WERI-Rb-1 (cell line): ENCODE measurements at places on chromosomes 2 and 18.
A peak's percentile ranks its signal among the peaks of the same experiment; 100 is the strongest.

GRCh38 chr2:19876751-19877150, 25.0 kb downstream of the TTC32 start:
- DNase-seq: no peak

GRCh38 chr2:102096103-102096502, 46.4 kb upstream of the IL1R1 start:
- DNase-seq: no peak

DNA sequence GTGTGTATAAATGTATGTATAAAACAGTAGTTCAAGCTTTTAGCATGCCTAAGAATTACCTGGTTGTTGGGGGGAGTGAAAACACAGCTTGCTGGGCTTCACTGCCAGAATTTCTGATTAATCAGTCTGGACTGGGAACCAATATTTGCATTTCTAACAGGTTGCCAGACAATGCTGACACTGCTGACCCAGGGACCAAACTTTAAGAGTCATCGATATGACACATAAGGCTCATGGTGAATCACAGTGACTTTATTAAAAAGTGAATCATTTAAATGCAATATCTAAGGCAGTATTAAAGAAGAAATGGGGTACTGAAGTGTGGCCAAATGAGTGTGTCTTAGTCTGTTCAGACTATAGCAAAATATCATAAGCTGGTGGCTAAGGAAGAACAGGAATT, 195.9 kb upstream of the DTNA start:
- no peak for DNase-seq

- DNase-seq: no peak
Measured at GRCh38 chr2:23675506-23675905, 251.4 kb downstream of the ATAD2B start.

- DNase-seq: no peak
Measured at GRCh38 chr2:157935378-157935906, 59.3 kb upstream of the ACVR1 start.

DNA sequence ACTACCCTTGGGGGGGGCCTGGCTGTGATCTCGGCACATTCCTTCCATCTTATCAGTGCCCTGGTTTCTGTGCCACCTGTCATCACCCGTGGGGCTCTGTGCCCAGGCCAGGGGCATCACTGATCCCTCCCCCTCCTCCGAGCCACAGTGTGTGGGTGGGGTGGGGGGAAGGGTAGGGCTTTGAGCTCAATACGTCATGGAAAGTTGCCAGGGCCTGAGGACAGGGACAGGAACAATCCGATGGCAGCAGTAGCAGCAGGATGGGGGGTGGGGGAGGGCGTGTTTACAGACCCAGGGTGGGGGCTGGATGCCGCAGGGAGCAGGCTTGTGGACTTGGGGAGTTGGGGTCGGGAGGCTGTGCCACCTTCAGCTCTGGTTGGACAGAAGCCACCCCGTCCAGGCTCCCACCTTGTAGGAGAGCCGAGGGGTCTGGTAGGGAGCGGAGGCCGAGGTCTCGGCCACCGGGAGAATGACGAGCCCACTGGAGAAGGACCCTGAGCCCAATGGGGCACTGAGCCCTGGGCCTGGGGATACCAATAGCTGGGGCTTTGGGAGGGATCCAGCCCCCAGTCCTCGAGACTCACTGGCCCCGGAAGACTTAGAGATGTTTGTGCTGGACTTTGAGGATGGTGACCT, 3.5 kb downstream of the SLC4A3 start:
- no peak for DNase-seq

DNA sequence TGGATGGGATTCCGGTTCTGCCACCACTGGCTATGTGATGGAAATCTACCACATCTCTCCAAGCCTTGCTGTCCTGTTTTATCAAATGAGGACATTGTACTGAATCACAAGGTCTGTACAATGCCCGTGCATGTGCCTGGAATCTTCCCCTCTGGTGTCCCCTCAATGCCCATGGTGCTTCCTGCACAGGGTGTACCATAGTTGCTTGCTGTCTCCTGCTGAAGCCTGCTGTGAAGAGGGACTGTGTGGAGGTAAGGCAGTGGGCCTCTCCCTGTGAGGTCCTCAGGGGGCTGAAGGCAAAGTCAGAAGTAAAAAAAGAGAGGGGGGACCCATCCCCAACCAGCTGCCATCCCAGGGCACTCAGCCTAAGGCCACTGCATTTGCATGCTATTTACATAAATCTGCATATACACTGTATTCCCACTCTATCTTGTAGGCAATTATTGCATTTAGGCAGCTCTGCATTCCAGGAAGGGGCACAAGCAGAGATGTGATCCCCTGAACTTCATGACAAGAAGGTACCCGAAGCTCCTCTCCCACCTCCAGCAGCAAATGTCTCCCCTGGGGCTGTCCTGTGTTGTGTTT, 9.1 kb upstream of the STEAP3 start:
- DNase-seq: no peak

DNA sequence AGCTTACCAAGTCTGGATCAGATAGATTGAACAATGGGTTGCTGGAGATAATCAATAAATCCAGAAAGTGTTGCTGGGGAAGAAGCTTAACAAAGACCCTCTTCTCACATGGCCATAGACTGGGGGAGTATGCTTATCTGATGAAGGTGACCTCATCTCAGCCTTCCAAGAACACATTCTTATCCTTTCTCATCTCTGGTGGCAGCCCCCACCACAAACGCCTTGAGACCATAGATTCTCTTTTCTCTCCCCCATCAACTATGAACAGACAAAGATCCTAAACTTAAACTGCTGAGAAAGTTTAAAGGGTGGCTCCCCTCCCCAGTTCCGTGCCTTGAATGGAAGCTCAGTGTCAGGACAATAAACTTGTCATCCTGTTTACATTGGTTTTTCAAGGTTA, 428.7 kb upstream of the TRIB2 start:
- no peak for DNase-seq

GRCh38 chr2:159612255-159612901, 4.0 kb downstream of the BAZ2B start:
- DNase-seq: no peak

DNA sequence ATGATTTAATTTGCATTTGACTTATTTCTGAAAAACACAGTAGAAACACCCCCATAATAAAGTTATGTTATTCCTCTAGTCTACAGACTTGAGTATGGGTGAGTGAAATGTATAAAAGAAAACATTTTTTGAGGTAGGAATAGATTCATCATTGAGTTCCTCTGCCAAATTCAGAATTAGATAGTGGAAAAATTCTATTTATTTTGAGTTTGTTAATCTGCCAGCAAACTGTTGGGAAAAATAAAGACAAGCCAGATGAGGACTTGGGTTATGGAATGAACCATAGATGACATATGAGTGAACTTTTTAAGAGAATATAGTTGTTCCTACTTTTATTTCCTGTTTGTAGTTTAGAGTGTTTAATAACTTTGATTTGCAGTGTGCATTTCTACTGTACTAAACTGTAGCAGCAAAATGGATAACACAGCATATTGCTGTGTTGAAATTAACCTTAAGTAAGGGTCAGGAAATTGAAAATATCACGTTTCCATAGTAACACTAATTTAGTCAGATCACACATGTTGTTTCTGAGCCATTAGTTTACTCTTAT, 35.6 kb upstream of the PNPT1 start:
- no peak for DNase-seq

GRCh38 chr2:33363325-33364298, 112.8 kb upstream of the RASGRP3 start:
- DNase-seq: no peak

GRCh38 chr2:63784461-63784860, 57.2 kb upstream of the UGP2 start:
- no peak for DNase-seq

GRCh38 chr2:128638341-128639119, 319.9 kb upstream of the HS6ST1 start:
- peak; percentile 60 for DNase-seq

- peak; percentile 3 for DNase-seq
Measured at GRCh38 chr2:128403814-128404708, 85.4 kb upstream of the HS6ST1 start.

GRCh38 chr2:72539071-72539552, 286.7 kb downstream of the EXOC6B start:
- no peak for DNase-seq

DNA sequence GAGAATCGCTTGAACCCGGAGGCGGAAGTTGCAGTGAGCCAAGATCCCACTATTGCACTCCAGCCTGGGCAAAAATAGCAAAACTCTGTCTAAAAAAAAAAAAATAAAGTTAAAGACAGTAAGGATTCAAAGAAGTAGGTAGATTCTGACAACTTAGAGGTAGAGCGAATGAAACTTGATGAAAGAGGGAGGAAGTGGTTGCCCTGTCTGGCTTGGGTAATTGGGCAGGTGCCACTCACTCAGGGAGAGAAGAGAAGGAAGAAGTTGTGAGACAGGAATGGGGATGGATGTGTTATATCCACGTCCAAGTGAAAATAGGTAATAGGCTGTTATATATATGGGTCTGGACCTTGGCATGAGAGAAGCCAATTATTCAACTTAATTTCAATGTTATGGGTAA, 26.3 kb downstream of the NDC80 start:
- DNase-seq: no peak

- no peak for DNase-seq
Measured at GRCh38 chr2:68745006-68745405, 10.4 kb downstream of the ARHGAP25 start.

GRCh38 chr2:152432206-152432653, 97.3 kb downstream of the FMNL2 start:
- DNase-seq: peak; percentile 83

DNA sequence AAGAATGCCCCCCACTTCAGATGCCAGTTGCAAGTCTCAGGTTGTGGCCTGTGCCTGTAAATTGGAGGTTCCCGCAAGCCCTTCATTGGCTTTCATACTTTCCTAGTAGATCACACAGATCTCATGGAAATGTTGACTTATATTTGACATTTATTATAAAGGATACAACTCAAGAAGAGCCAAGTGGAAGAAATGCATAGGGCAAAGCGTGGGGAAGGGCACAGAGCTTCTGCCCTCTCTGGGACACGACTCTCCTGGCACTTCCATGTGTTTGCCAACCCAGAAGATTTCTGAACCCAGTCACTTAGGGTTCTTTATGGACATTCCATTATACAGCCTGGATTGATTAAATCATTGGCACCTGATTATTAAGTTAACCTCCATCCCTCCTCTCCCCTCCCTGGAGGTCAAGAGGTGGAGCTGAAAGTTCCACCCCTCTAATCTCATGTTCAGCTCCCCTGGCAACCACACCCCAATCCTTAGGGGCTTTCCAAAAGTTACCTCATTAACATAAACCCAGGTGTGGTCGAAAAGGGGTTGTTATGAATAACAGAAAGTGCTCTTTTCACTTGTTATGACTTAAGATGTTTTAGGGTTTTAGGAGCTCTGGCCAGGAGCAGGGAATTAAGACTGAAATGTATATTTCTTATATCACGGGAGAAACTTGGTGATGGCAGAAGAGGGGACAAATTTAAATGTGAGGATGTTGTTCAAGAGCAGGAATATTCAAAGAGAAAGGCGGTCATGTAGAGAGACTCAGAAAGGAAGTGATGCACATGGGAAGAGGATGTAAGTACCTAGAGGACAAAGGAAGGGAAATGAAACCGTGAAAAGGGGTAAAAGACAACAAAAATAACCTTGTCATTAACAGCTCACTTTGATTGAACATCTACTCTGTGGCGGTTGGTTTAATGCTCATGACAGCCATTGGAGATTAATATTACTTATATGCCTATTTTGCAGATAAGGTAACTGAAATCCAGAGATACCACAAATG, 31.8 kb downstream of the SP100 start:
- no peak for DNase-seq

GRCh38 chr2:9087121-9087681, 83.7 kb upstream of the MBOAT2 start:
- no peak for DNase-seq

GRCh38 chr2:197264332-197264731, 46.2 kb downstream of the ANKRD44 start:
- no peak for DNase-seq

DNA sequence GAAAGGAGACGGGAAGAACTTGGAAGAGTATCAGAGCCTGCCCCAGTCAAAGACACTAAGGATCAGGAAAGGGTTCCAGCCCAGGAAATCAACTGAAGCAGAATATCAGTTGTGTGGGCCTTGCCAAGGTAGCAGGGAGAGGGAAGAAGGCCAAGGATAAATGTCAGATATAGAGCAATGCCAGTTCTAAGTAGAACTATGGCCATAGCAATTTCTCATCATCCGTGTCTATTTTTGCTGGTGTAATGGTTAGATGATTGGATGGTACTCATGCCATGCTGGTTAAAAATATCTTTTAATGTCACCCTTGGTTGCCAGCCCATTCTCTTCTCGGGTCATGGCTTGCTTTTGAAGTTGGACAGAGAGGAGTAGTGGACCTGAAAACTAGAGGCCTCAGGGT, 41.9 kb downstream of the MAIP1 start:
- DNase-seq: no peak

GRCh38 chr2:215624423-215624829, 188.6 kb upstream of the FN1 start:
- DNase-seq: no peak

- no peak for DNase-seq
Measured at GRCh38 chr2:148538375-148538774, 106.2 kb upstream of the EPC2 start.

DNA sequence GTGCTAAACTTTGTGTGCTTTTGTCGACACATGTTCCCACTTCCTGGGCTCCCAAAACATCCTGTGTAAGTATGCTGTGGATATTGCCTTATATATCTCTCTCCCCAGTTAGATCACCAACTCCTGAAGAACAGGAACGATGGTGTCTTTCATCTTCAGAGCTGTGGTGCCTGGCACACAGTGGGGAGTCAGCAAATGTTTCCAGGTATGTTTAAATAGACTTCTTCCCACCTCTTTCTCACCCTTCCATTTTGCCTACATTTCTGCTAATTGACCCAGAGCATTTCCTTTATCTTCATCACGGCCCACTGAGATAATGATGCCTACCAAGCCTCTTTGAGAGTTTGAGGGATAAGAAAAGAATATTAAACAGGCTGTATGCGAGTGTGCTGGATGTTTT, 60.7 kb downstream of the RND3 start:
- DNase-seq: no peak

- DNase-seq: no peak
Measured at GRCh38 chr2:120441744-120442471, 96.0 kb downstream of the INHBB start.

DNA sequence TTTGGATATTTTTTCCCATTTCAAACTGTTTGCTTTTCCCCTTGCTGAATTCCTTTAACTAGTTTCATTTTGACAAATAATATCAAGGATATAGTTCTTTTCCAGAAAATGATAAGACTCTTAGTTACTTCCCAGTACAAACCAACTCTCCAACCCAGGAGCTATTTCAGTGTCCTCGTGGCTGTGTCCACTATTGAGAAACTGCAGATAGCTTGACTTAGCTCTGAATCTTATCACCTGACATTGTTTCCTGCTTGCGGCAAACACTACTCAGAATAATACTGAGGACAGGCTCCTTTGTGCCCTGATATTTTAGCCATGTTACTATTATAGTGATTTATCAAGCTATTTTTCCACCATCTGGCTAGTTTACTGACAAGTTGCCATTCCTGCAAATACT, 74.6 kb downstream of the KLF7 start:
- DNase-seq: no peak

DNA sequence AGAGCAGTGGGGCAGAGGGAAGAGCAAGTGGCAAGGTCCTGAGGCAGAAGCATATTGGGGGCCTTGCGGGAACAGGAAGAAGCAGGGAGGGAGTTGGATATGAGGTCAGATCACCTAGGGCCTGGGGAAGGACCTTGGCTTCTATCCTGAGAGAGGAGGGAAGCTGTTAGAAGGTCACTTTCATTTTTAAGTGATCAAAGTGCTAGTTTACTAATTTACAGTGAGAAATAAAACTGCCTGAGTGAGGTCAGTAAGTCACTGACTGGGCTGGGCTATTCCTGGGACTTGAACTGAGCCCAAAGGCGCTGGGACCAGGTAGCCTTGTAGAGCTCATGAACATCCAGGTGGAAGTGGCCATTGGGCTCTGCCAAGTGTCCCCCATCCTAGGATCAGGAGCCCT, 76.6 kb upstream of the B3GNT7 start:
- DNase-seq: no peak
